Activated CD4-positive, alpha-beta memory T cell treated with anti-CD3 and anti-CD28 coated beads, Interleukin-2, amount 10 ng/mL, durations not matched to agents 7 days and 5 days (primary cell): ENCODE measurements at places on chromosomes 7 and 10. TPM values are rescaled to one million over a fixed set of nuclear protein-coding genes. Genes with fewer than 3 reads are reported as not detected.
A peak's percentile ranks its signal among the peaks of the same experiment; 100 is the strongest.

- H3K4me1 ChIP-seq: no peaks in the 10 kb centered on the region
- no peaks in the 10 kb centered on the region for H3K27me3 ChIP-seq
- H3K27ac ChIP-seq: no peak overlapping the region
- DNase-seq: no peak
- no peaks in the 10 kb centered on the region for H3K36me3 ChIP-seq
Observed at GRCh38 chr10:126738001-126738400, 67.5 kb upstream of the C10orf90 start.

DNA sequence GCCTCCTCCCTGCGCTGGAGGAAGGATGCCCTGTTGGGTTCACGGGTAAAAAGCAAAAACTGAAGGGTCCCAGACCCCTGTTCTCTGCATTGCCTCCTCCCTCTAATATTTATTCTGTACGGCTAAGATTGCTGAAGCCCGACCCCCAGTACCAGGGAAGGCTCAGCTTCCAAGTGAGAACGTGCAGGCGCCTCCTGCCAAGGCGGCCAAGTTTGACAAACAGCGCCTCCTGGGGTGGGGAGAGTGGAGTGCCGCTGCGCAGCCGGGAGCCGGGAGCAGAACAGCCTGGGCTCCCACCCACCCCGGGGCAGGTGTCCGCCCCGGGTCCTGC lies 4.7 kb upstream of the EBF3 start:
- no peak for DNase-seq
- peaks cover 5% of the 10 kb centered on the region for H3K36me3 ChIP-seq
- no peak overlapping the region for H3K27ac ChIP-seq
- peaks cover 61% of the 10 kb centered on the region for H3K27me3 ChIP-seq
- peaks cover 15% of the 10 kb centered on the region for H3K4me1 ChIP-seq

The KIAA1549 gene
- total RNA-seq: 0.40 TPM

GRCh38 chr10:52459097-52459496 lies 145.0 kb downstream of the DKK1 start:
- H3K27ac ChIP-seq: no peak overlapping the region
- H3K4me1 ChIP-seq: no peaks in the 10 kb centered on the region
- no peak overlapping the region for H3K4me3 ChIP-seq
- no peak for DNase-seq

- H3K4me3 ChIP-seq: peak within 1 kb of the TSS; percentile 71
- peaks cover 12% of the 10 kb centered on the region for H3K4me1 ChIP-seq
- DNase-seq: peak; percentile 22
Observed at GRCh38 chr7:130733931-130734814, at the start of gene KLF14. Gene KLF14, minus strand, starts transcription at chr7:130734207. Its CDS starts 174 bp downstream, at chr7:130734033.

DNA sequence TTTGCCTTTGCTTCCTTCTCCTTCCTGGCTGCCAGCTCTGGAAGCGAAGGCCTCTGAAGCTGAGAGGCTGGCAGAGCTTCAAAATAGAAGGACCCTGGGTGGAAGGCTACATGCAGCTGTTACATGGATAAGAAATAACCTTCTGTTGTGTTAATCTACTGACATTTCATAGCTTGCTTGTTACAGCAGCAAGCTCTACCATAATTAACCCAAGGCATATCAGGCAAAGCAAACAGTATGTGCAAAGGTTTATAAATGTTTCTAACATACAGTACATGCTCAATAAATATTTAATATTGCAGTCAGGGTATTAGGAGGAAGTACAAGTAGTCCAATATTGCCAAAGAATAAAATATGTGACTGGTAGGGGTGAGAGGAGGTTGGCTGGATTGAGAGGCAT lies 55.6 kb upstream of the MKLN1 start:
- no peaks in the 10 kb centered on the region for H3K36me3 ChIP-seq
- no peak for DNase-seq
- H3K4me1 ChIP-seq: no peaks in the 10 kb centered on the region
- H3K27ac ChIP-seq: no peak overlapping the region
- H3K27me3 ChIP-seq: peaks cover 5% of the 10 kb centered on the region

- no peaks in the 10 kb centered on the region for H3K36me3 ChIP-seq
- no peak overlapping the region for H3K27ac ChIP-seq
- DNase-seq: no peak
- no peaks in the 10 kb centered on the region for H3K27me3 ChIP-seq
Observed at GRCh38 chr7:158356454-158356853, 231.2 kb downstream of the PTPRN2 start.

The MALRD1 gene
- total RNA-seq: not detected

DNA sequence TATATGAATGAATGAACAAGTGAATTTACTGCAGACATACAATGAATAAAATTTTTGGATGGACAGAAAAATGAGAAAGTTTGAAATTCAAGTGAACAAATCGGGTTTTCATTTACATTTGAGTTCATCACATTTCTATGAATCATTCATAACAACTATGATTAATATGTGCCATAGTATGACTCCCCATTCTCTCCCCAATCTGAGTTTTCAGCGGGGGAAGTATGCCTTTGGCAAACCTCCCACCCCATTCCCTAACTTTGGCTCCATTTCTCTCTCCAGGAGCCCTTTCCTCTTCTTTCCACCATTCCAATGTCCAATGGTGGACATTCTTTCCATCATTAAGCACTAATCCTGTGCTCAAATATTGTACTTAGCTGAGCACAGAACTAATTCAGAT lies 96.8 kb upstream of the LSM8 start:
- no peak for DNase-seq
- no peaks in the 10 kb centered on the region for H3K36me3 ChIP-seq
- H3K4me3 ChIP-seq: no peak overlapping the region
- H3K4me1 ChIP-seq: no peaks in the 10 kb centered on the region

The MOGAT3 gene
- total RNA-seq: not detected

DNA sequence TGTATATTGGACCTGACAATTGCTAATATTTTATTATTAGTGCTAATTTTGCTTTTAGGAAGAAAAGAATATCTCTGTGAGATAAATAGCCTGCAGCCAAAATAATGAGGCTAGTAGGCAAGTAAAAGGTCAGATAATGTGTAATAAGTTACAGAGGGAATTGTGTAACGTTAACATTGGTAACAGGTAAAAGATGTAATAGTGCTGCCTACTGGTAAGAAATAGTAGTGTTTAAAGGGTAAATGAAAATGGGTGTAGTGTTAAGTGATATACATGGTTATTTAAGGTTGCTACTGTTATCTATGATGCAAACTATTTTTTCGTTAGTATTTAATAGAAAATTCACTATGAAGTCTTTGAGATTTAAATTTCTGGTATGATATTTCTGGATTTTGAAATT lies 9.2 kb upstream of the FOXP2 start:
- H3K4me3 ChIP-seq: no peak overlapping the region
- H3K36me3 ChIP-seq: no peaks in the 10 kb centered on the region
- H3K27ac ChIP-seq: no peak overlapping the region
- no peaks in the 10 kb centered on the region for H3K4me1 ChIP-seq
- no peaks in the 10 kb centered on the region for H3K27me3 ChIP-seq

The NEURL1 gene
- 0.98 TPM for total RNA-seq

The GPR85 gene
- total RNA-seq: not detected

DNA sequence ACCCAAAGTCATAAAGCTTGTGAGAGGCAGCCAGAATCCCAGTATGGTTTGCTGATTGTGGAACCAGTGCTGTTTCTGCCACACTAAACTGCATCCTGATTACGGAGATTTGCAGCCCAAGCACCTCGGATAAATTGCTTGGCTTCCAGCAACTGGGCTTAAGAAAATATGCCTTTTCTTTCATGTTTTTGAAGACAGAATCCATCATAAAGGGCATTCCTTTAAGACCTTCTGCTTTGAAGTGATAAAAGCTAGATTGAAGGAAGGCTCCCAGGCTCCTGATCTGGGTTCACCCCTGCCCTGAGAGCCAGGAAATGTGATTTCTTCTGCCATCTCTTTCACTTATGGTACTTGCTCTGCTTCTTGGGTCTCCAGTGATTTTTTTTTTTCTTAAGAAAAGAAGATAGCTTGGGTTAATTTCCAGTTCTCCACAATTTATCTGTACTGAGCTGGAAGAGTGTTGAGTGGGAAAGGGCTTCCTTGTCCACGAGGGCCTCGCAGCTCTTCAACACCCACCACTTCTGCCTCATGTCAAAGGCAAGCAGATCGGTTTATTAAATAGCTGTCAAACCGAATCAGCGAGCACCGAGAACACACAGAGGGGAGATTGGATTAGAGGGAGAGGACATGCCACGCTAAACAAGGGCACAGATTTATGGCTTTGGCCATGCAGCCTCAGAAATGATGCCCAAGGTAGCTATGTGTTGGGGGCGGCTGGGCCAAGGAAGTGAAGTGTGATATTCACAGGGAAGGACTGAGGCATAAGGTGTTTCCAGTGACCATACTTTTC lies 94.9 kb upstream of the TBX20 start:
- peaks cover 5% of the 10 kb centered on the region for H3K27me3 ChIP-seq
- no peaks in the 10 kb centered on the region for H3K4me1 ChIP-seq
- no peak overlapping the region for H3K4me3 ChIP-seq
- DNase-seq: no peak
- H3K36me3 ChIP-seq: no peaks in the 10 kb centered on the region

- H3K4me3 ChIP-seq: no peak overlapping the region
- H3K27ac ChIP-seq: no peak overlapping the region
- no peaks in the 10 kb centered on the region for H3K4me1 ChIP-seq
- DNase-seq: no peak
Observed at GRCh38 chr10:1182280-1183032, 126.3 kb downstream of the WDR37 start.

GRCh38 chr7:23863209-23863787 lies 153.3 kb downstream of the STK31 start:
- DNase-seq: no peak
- no peak overlapping the region for H3K4me3 ChIP-seq
- no peak overlapping the region for H3K27ac ChIP-seq

- no peak overlapping the region for H3K4me3 ChIP-seq
- H3K36me3 ChIP-seq: no peaks in the 10 kb centered on the region
- DNase-seq: no peak
- H3K4me1 ChIP-seq: peaks cover 5% of the 10 kb centered on the region
Observed at GRCh38 chr10:680146-680545, 9.3 kb downstream of the DIP2C start.
